ENCODE measurements at places on chromosomes 2 and 18.

DNA sequence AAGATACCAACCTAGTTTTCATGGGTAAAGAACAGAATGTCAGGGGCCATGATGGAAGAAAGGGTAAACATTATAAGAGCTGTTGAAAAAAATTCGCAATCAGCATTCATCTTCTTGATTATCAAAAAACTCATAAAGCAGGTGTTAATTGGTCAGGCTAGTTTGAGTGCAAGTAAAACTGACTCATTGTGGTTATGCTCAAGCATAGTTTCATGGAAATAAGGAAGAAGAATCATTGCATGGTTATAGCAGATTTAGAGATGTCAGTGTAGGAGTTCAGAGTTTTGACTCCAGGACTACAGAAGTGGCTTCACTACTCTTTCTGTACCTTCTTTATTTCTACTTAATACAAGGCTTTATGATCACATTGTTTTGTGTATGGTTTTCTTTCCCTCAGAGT is 26.9 kb upstream of the CDH19 start:
- no peak for DNase-seq

DNA sequence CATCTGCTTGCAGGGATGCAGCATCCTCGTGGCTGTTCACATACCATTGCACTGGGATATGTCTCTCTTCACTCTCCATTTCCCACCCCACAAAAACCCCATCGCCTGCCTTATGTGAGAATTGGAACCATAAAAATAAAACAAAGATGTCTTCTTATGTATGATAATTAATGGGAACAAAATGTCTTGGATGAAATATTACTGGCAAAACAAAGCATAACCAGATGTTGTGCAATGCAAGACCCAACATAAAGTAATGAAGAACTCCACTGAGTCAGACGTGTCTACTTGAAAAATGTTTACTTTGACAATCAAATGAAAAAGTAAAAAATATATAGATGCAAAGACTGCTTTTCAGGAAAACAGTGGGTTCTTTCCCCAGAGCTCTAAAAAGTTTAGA is 611.3 kb upstream of the SYT4 start:
- DNase-seq, result no peak

GRCh38 chr2:88808083-88808482 is 116.6 kb downstream of the RPIA start:
- DNase-seq, result no peak

GRCh38 chr18:60070631-60071030 is 170.8 kb downstream of the PMAIP1 start:
- no peak for DNase-seq

DNA sequence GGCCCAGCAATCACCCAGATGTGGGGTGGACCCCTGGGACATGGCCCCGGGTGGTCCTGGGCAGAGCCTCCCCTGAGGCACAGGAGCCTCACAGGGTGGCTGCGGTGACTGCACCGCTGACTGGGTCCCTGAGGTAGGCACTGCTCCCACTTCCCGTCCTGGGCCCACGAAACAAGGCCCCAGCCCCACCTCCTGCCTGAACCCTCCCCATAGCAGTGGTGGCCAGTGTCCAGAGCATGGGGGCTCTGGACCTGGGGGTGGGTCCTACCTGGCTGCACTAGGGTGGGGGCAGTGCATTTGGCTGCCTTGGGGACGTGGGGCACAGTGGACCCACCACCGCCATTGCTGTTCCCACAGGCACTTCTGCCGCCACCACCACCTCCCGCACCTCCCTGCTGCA is 39.4 kb downstream of the TDRD15 start:
- DNase-seq, result no peak

DNA sequence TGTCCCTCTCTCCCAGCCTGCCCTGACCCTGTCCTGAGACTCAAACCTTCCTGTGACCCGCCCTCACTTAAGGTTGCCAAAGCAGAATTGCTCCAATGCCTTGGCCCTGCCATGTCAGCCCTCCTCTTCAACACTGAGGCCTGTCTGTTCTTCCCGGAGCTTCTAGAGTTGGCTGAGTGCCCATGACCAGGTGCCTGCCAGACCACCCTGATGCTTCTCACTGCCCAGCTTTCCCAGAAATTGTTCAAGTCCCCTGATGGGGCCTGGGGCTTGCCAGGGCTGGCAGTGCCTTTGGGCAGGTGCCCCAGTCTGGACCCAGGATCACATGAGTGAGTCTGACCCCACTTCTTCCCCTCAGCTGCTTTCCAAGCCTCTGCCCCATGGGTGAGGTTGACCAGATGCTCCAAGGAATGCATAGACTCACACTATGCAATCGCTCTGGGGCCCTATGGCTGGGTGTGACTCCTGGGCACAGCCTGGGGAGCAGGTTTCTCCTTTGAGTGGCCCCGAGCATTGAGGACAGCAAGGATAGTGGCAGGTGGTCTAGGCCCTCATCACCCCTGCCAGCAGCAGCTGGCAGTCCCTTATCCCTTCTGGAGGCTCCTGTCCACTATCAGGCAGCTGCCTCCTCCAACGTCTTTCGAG is 3.1 kb upstream of the INPP5D start:
- DNase-seq, result no peak

DNA sequence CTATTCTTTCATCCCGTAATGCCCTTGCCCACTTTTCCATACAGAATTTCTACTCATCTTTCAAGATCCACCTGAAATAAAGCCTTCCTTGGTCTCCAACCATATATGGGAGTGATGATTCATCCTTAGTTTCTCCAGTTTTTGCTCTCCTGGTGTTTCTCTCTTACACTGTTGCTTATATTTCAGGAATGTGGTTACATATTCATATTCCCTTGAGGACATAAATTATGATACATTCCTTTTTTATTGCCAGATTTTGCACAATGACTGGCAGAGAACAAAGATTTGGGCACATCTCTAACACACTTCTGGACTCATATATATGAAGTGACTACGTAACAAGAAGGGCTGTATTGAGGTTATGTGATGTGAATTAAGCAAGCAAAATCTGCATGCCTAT is 1573.4 kb upstream of the NXPH2 start:
- no peak for DNase-seq
